HCT116 (cell line): ENCODE measurements at places on chromosomes 4 and X.

DNA sequence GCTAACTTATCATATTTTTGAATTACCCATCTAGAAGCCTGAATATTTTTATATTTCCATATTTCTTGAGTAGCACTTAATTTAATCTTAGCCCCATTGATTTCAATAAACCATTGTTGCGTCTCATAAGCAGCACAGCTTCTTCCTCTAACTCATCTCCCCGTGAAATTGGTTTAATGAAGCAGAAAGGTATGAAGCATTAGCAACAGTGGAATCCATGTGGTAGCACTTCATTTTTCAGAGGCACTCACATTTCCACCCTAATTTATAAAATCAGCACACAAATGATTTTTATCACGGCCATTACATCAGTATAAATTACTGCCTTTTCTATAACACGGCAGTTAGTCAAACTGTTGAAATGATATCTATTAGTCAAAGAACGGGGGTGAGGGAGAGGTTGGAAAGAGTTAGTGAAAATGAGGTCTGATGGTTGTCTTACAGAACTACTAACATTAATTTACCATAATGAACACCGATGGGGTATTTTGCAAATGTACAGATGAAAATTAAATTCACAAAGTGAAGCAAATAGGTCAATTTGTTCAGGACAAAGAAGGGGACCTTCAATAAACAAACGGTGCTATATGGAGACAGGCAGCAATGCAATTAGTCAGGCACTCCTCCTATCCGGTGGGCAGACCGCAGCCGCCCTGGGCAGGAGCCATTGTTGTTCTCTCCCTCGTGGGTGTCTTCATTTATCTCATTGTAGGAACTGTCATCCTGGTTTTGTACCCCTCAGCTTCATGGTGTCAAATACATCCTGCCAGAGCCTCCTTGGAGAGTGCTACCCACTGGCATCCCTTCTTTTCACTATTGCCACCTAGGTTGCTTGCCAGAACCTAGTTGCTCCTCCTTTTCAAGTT lies 205.7 kb downstream of the SOX3 start:
- H3K4me3 ChIP-seq, result no peak overlapping the region
- no peak for DNase-seq
- no peaks in the 10 kb centered on the region for H3K36me3 ChIP-seq

GRCh38 chr4:40720916-40721315 lies 28.8 kb upstream of the NSUN7 start:
- no peaks in the 10 kb centered on the region; the same call in 1 of the 2 replicates for H3K4me1 ChIP-seq
- DNase-seq, result no peak
- H3K36me3 ChIP-seq, result no peaks in the 10 kb centered on the region
- no peak overlapping the region for H3K27ac ChIP-seq
- H3K27me3 ChIP-seq, result no peaks in the 10 kb centered on the region

DNA sequence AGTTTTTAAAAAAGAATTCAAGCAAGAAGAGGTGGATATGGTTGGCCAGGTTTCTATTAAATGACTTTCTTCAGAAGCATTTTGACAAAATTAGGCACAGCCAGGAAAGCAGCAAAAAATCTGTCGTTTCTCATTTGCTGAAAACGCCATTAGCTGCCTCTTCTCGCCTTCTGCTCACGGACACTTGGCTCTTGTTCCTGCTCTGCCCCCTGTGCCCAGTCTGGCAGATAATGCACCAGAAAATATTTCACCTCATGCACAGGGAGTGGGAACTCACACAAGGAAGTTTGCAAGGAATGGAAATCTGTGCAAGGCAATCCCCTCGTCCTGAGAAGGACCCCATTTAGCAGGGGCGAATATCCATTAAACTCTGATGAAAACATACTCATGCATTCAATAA lies 260.0 kb downstream of the PACRGL start:
- no peaks in the 10 kb centered on the region for H3K27me3 ChIP-seq
- no peak overlapping the region for H3K4me3 ChIP-seq
- no peak overlapping the region for H3K27ac ChIP-seq
- H3K4me1 ChIP-seq, result no peaks in the 10 kb centered on the region

DNA sequence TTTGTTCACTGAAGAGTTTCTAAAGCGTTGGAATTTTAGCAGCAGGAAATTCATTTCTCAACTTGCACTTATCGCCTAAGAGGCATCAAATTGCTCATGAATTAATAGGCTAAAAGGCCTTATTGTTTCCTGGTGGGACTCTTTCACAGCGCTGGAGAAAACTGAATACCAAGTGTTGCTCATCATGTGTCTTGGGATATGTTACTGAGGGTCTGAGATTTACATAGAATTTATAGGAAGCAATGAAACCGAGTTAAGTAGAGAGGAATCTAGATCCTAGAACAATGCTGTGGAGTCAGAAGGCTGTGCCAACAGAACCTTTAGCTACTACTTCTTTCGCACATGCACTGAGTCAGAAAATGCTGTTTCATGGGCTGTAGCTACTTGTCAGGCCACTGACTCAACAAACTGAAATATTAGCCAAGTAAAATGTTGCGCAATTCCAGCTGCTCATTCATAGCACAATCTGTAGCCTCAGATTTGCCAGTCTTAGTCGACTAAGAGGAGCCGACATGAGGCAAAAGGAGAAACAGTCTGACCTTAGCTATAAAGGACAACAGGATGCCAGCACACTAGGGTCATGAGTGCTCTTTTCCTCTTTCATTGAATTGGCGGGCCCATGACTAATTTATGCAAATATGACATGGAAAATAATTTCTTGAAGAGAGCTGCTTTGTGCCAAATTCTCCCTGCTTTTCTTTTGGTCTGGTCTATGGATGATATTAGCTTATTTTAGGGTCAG lies 35.9 kb upstream of the CXCL8 start:
- no peaks in the 10 kb centered on the region for H3K36me3 ChIP-seq
- no peaks in the 10 kb centered on the region for H3K27me3 ChIP-seq
- H3K4me1 ChIP-seq, result peaks cover 14% of the 10 kb centered on the region
- H3K4me3 ChIP-seq, result no peak overlapping the region
- H3K27ac ChIP-seq, result no peak overlapping the region
